ENCODE measurements at places on chromosomes 1 and 21.

- no peak for DNase-seq
Measured at GRCh38 chr1:99818063-99818699, 32.0 kb upstream of the AGL start.

DNA sequence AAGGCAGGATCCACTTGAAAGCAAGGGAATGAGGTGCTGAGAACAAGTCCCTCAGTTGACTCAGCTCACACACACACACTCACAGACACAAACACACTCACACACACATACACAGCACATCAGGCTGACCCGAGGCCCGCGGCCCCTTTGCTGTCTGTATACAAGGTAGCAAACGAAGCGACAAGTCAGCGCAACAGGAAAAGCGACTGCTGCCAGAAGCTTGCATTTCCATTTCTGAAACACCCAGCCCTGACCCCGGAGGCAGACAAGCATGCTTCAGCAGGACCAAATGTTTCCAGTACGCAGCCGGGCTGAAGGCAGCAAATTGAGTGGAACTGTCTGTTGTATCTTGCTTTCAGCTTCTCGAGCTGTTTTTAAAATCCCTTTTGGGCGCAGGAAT lies 501.6 kb downstream of the NPHP4 start:
- no peak for DNase-seq

GRCh38 chr1:30353637-30354036 lies 369.7 kb downstream of the MATN1 start:
- DNase-seq: no peak

DNA sequence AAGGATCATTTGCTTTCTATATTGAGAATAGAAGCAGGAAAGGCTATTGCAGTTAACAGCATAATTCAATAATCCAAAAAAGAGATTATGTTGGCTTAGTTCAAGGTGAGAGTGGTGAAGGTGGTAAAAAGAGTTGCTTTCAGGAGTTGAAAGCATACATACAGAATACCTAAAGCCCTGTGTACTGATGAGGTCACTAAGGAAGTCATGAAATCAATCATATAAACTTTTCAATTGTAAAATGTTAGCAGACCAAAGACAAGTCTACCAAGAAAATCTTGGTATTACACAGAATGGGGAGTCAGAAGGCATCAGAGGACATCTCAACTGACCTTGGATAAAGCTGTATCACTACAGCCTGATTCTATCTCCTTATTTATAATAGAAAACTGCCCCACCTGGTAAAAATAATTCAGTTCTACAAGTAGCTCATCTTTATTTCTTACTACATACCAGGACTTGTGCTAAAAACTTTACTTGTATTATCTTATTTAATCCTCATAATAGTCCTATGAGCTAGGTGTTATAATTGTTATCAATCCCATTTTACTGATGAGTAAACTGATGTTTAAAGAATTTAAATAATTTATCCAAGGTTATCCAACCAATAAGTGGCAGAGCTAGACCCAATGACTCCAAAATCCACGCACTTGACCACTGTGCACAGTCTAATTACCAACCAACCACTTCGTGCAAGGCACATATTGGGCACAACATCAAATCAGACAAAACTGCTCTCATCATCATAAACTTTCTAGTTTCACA lies 40.9 kb downstream of the TUT4 start:
- no peak for DNase-seq

DNA sequence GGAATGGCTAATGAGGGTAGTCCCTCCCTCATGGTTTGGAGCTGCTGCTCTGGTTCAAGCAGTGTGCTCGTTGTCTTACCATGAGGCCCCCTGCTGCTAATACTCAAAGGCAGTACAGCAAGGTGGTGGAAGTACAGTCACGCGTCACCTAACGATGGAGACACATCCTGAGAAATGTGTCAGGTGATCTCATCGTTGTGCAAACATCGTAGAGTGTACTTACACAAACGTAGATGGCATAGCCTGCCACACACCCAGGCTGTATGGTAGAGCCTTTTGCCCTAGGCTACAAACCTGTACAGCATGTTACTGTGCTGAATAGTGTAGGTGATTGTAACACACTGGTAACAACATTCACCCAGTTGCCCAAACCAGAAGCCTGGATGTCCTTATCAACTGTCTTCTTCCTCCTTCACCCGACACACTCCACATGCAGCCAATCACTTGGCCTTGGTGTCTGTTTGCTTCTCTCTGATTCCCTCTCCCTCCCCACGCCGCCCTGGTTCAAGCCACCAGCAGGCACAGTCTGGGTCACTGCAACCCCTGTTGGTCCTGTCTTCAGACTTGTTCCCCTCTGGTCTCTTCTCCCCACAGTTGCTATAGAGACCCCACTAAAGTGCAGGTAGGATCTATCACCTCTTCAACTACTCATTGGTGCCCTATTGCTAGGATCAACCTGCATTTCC lies 6.0 kb upstream of the KCNA2 start:
- no peak for DNase-seq

DNA sequence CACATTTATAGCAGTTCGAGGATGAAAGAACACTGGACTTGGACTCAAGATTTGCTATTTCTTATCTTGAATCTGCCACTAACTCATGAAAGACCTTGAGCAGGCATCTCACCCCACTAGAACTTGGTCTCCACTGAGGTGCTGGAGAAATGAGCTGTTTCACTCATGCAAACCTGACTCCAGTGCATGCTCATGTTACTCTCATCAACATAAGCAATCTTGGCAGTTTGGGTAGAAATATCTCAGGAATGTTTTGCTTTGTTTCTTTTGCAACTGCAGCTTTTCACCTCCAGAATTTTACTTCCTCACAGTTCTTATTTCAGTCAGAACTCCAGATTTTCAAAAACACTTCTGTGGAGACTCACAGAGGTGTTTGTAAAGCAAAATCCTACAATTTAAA lies 46.2 kb upstream of the DAB1 start:
- DNase-seq: no peak

Data from amygdala (tissue), 56 donors.